ENCODE measurements at places on chromosomes 11 and 22. TPM values are rescaled to one million over a fixed set of nuclear protein-coding genes. Genes with fewer than 3 reads are reported as not detected.

The OR10D3 gene
- total RNA-seq: not detected

The DDIAS gene
- 6.8 TPM for total RNA-seq

The KRTAP5-8 gene
- total RNA-seq: not detected

The TSSK2 gene
- total RNA-seq: not detected

The PSMA1 gene
- 96.6 TPM for total RNA-seq

The SLC22A6 gene
- total RNA-seq: 0.88 TPM

The OR4D11 gene
- total RNA-seq: not detected

The CHST1 gene
- 5.6 TPM for total RNA-seq

The SHANK2 gene
- total RNA-seq: 28.9 TPM

The SPCS2 gene
- 43.9 TPM for total RNA-seq

The CHKB gene
- 59.6 TPM for total RNA-seq

The CLTCL1 gene
- total RNA-seq: 21.1 TPM

The OR52I2 gene
- not detected for total RNA-seq

The RHOD gene
- 8.1 TPM for total RNA-seq

The APOL4 gene
- 12.1 TPM for total RNA-seq

The TMEM151A gene
- total RNA-seq: 4.0 TPM

The CDC42EP2 gene
- 12.8 TPM for total RNA-seq

The NPAS4 gene
- 0.82 TPM for total RNA-seq

The MUC6 gene
- not detected for total RNA-seq

The CCDC81 gene
- total RNA-seq: 3.7 TPM

The HBE1 gene
- 1.5 TPM for total RNA-seq

The PRODH gene
- 14.6 TPM for total RNA-seq
